Thoracic aorta (tissue), 2 donors: ENCODE measurements at places on chromosomes 2 and 18.

DNA sequence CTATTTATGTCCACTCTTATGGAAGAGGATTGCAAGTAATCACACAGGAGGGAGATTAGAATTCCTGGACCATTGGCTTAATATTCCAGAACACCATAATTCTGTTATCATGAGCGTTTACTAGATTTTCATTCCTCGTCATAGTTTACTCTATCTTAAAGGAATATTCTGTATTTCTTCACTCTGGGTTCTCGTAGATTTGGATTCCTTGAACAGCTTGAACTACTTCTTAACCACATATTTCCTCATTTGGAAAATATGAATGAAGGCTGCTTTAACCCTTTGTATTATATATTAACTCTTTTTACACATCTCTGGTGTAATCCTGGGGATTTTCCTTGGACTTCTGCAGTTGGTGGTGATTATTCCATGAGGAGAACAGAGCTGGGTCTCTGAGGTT, 46.3 kb upstream of the CCBE1 start:
- no peak for DNase-seq

GRCh38 chr2:64634345-64635267, 19.1 kb downstream of the SERTAD2 start:
- DNase-seq, result no peak

DNA sequence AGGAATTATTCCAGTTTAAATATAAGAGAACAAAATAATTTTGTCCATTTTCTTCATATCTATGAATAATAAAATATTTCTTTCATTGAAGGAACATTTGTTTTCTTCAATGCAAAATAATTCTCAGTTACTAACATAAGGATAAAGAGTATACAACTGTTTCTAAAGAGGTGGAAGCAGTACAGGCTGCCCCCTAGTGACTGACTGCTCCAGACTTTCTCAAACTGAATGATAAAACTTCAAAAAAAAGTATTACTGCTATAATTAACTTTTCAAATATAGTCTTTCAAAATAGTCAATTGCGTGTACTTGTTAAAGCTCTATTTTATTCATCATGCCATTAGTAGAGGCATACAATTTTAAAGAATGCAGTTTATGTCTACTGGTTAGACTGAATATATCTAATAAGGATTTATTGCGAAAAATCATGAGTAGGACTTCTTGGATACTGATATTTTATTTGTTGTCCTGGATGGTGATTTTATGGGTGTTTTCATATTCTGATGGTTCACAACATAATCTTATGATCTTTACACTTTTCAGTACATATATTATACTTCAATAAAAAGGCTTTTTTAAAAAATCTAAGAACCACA, 100.1 kb downstream of the WDPCP start:
- no peak for DNase-seq

- no peak for DNase-seq
Measured at GRCh38 chr2:152861349-152861942, 143.0 kb downstream of the ARL6IP6 start.

GRCh38 chr2:45892425-45892745, 240.9 kb downstream of the PRKCE start:
- no peak for DNase-seq

DNA sequence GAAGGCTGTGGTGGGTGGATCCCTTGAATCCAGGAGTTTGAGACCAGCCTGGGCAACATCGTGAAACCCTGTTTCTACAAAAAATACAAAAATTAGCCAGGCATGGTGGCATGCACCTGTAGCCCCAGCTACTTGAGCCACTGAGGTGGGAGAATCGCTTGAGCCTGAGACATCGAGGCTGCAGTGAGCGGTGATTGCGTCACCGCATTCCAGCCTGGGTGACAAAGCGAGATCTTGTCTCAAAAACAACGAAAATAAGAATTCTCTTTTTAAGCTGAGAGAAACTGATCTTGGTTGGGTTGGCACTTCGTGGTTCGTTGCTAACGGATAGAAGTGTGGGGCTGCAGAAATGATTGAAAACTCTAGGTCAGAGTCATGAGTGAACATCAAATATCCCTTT, 109.3 kb upstream of the CNGA3 start:
- DNase-seq, result no peak
